CD4-positive, alpha-beta T cell treated with Interleukin-4 for 4 hours (primary cell): ENCODE measurements at places on chromosomes 5 and 9.

GRCh38 chr9:2411459-2412215, 209.9 kb upstream of the VLDLR start:
- no peak for DNase-seq

GRCh38 chr5:54159153-54159892, 151.1 kb downstream of the ARL15 start:
- no peak for DNase-seq

DNA sequence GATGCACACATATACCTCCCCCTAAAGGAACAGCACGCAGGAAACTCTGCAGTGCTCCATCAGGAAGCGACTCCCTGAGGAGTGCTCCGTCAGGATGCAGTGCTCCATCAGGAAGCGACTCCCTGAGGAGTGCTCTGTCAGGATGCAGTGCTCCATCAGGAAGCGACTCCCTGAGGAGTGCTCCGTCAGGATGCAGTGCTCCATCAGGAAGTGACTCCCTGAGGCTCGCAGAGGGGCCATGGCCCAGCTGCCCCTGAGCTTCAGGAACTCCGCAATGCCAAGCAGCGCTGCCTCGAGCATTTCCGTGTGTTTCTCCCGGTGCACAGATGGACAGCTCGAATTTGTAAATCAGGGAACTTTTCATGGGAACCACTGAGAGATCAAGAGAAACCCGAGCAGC, 88.1 kb downstream of the PAX5 start:
- DNase-seq: no peak

GRCh38 chr5:35304291-35304690, 74.0 kb upstream of the PRLR start:
- no peak for DNase-seq

GRCh38 chr9:128149001-128149701, at the start of gene LCN2:
TSS of gene LCN2 (plus strand) at chr9:128149453. CDS start at chr9:128149526, 73 bp downstream.
- no peak for DNase-seq

DNA sequence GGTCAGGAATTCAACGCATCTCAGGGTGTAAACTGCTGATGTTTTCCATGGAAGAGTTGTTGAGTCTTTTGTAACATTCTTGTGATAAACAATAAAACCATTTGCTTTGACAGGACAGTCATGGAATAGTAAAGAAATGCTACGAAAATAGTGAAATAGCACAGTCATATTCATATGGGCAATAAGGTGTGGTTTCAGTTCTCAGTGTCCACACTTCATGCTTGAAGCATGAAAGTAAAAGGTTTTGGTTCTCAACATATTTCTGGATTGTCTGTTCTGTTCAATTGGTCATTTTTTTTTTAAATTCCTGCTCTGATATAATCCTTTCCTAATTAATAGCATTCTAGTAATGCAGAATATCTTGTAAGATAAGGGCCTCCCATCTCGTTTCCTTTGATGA, 467.6 kb upstream of the ZNF608 start:
- no peak for DNase-seq

GRCh38 chr5:150309886-150310239, 7.2 kb upstream of the ARSI start:
- no peak for DNase-seq

GRCh38 chr5:42520203-42520602, 97.0 kb downstream of the GHR start:
- no peak for DNase-seq

- no peak for DNase-seq
Observed at GRCh38 chr5:98341038-98342032, 432.1 kb upstream of the RGMB start.

- DNase-seq: no peak
Observed at GRCh38 chr9:107983181-107983603, 493.6 kb upstream of the KLF4 start.

GRCh38 chr9:83196946-83197345, 134.0 kb upstream of the RASEF start:
- DNase-seq: no peak

DNA sequence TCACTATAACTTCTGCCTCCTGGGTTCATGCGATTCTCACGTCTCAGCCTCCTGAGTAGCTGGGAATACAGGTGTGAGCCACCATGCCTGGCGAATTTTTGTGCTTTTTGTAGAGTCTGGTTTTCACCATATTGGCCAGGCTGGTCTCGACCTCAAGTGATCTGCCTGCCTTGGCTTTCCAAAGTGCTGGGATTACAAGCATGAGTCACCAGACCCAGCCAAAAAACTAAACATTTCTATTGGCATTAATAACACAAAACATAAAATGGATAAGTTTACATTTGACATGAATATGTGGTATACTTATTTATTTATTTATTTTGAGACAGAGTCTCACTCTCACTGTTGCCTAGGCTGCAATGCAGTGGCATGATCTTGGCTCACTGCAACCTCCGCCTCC, 13.6 kb upstream of the REEP5 start:
- DNase-seq: no peak

GRCh38 chr9:6845880-6846279, 88.1 kb downstream of the KDM4C start:
- DNase-seq: no peak

GRCh38 chr9:107175041-107175440, 108.0 kb upstream of the RAD23B start:
- no peak for DNase-seq

DNA sequence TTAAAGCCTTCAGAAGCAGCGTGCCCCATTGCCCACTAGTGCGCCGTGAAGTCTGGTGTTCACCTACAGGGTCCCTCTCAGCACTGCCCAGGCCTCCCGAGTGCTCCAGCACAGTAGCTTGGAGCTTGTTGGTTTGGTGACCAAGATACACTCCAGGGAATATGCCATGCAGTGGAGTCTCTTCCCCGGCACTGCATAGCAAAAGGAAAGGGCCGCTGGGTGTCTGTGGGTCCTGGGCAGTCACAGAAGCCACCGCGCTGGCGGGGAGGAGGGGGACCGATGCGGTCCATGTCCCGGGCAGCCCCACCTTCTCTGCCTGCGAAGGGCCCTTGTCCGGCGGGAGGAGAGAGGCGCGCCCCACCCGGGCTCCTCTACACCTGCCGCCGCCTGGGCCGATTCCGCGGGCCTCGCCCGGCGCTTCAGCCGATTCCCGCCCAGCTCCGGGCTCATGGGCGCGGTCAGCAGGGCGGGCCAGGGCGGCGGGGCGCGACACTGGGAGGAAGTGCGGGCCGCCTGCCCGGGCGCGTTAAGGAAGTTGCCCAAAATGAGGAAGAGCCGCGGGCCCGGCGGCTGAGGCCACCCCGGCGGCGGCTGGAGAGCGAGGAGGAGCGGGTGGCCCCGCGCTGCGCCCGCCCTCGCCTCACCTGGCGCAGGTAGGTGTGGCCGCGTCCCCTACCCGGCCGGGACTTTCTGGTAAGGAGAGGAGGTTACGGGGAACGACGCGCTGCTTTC, at the start of gene SYK:
Gene SYK, plus strand, starts transcription at position 579 of the 732 bp plus-strand sequence. CDS start 42,080 bp downstream, outside the sequence.
- DNase-seq: no peak
